ENCODE measurements at places on chromosomes 2 and 18.
A peak's percentile ranks its signal among the peaks of the same experiment; 100 is the strongest.

- DNase-seq: no peak
Measured at GRCh38 chr2:71700658-71701397, 247.5 kb downstream of the DYSF start.

- DNase-seq: no peak
Measured at GRCh38 chr18:77106331-77106730, 26.3 kb downstream of the MBP start.

GRCh38 chr18:10482985-10483949 lies 28.8 kb downstream of the APCDD1 start:
- DNase-seq: peak; percentile 37

- no peak for DNase-seq
Measured at GRCh38 chr2:149068996-149069888, 30.7 kb downstream of the LYPD6B start.

DNA sequence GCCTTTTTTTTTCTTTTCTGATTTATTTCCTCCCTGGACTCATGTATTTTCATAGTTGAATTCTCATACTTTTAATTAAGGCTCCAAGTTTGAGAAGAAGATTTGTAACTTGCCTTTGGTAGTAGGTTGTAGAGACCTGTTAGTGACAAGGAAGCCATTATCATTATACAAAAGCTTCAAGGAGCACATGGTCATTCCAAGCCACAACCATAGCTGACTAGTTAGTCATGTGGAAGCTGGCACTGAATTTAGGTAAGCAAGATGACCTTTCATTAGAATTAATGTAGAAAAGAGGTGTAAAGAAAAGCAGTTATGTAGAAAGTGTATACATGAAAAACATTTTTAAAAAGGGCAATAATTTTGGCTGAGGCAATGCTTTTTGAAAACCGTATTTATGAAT lies 89.7 kb downstream of the LRP1B start:
- no peak for DNase-seq

GRCh38 chr18:980586-980985 lies 75.9 kb downstream of the ADCYAP1 start:
- no peak for DNase-seq

GRCh38 chr2:207727261-207727660 lies 15.8 kb downstream of the CCNYL1 start:
- DNase-seq: no peak

DNA sequence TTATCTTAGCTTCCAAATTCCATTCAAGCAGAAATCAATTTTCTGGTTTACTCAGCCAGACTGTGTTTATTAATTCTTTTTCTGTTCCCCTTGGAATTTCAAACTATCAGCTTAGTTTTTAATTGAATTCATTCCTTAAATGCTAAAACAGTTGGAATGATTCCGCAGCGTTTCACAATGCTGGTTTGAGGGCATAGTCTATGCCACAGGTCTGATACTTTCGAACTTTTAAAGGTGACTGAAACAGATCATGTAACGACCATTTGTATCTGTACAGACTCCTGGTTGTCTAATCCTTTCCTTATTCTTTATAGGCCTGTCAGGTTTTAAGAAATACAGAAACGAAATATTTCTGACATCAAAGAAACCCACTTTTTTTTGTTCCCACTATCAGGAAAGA lies 45.4 kb downstream of the STPG4 start:
- no peak for DNase-seq

- DNase-seq: no peak
Measured at GRCh38 chr2:9720352-9721093, 89.7 kb upstream of the YWHAQ start.

DNA sequence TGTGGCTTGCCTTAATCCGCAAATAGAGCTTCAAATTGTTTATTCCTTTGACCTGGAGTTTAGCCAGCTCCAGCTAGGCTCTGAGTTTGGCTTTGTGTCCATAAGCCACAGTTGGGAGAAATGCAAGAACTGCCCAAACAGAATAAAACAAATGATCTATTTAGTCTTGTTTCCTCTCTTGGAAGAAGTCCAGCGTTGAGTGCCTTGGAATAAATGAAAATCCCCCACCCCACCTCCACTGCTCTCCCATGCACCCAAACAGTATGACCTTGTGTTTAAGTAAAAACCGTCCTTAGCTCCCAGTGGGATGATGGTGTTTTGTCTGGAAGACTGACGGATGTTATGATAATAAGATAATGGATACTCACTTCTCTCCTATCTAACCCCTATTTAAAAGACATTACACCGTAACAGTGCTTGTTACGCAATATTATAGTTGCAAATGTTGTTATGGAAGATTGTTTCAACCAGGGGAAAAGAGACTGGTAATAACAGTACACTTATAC lies 3.2 kb upstream of the SERPINE2 start:
- no peak for DNase-seq

- no peak for DNase-seq
Measured at GRCh38 chr2:120887320-120887697, 151.6 kb downstream of the GLI2 start.

- no peak for DNase-seq
Measured at GRCh38 chr2:228590681-228591080, 409.2 kb upstream of the SPHKAP start.

DNA sequence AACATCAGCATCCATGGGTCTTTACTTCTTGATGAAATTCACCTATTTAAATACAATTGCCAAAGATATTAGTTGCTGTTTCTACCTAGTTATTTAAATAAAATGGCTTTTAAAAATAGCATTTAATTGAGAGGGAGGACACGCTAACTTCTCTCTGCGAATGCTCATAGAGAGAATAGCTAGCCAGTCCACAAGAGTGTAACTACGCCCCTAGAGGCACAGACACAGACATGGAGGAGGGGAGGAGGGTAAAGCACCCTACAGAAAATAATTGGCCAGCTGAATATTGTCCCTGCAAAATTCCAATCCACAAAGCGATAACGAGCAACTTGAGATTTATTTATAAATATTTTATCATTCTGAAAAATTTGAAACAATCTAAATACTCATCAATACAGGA lies 97.0 kb upstream of the PAPOLG start:
- no peak for DNase-seq

DNA sequence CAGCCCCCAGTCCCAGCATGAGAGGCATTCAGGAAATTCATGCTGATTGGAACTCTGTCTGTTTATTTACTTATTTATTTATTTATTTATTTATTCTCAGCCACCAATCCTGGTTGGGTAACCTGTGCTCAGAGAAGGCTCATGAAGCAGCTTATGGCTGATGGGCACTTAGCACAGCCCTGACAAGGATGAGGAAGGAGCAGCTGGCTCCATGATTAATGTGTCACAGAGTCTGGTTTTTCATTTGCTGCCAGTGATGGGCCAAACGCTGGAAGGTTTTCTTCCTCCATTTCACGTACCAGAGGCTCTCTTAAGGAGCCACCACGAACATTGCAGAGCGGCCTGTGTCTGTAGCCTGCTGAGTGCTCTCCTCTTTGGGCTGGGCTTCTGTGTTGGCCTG lies 28.3 kb upstream of the KCNS3 start:
- no peak for DNase-seq

GRCh38 chr18:75161256-75162028 lies 47.5 kb downstream of the PTGR3 start:
- DNase-seq: no peak

DNA sequence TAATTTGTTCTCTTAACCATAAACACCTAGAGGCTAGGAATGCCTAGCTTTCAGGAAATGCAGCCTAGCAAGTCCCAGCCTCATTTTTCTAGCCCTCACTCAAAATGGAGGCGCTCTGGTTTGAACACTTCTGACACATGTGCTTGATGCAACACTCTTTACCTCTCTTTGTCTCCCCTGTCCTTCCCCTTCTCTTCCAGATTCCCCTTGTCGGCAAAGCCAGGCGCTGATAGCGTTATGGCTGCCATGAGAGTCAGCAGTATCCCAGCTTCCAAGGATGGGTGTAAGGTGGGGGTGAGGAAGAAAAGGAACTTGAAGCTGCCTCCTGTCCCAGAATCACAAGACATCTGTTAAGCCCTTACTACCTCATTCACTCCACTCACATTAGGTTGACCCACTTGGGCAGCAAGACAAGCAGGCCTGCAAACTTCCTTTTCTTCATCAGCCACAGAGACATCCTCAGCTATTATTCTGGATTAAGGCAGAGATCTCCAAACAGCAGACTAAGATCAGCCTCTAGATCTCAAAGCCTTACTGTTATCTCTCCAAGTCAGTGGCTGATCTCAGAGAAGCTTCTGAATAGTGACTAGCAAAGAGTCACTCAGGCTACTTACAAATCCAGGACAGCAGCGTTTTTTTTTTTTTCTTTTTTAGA lies 1.9 kb upstream of the ST3GAL5 start:
- no peak for DNase-seq

- peak; percentile 63 for DNase-seq
Measured at GRCh38 chr2:241036397-241036963, 38.1 kb downstream of the SNED1 start.

DNA sequence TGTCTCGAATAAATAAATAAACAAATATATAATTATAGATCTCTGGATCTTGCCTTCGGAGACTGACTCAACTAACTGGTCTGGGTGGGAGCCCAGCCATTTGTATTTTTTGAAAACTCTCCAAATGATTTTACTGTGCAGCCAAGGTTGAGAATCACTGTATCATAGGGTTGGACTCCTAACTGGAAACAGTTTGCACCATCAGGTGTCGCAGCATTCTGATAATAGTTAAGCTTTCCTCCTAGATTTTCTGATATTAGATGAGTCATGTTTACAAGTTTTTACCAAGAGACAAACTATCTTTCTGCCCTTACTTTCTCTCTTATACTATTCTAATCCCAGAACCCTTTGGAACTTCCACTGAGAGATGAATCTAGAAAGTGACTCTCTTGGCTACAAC lies 16.8 kb downstream of the IL37 start:
- DNase-seq: no peak

DNA sequence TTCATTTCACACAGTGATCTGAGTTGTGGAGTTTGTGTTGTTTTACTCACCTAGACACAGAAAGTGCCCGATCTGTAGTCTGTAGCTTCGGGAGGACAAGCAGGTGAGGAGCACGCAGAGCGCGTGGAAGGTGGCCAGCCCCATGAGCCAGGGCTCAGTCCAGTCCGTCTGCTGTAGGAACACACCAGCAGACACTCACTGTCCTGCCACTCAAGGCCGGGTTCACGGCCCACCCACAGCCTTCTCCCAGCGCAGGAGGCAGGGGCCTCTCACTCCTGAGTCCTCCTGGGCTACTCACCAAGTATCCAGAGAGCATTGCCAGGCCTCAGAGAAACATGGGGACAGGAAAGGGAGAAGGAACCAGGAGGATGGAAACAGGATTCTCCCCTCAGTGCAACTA lies 1.7 kb downstream of the TMEM18 start:
- DNase-seq: no peak

- no peak for DNase-seq
Measured at GRCh38 chr2:225458431-225459117, 59.1 kb downstream of the NYAP2 start.

DNA sequence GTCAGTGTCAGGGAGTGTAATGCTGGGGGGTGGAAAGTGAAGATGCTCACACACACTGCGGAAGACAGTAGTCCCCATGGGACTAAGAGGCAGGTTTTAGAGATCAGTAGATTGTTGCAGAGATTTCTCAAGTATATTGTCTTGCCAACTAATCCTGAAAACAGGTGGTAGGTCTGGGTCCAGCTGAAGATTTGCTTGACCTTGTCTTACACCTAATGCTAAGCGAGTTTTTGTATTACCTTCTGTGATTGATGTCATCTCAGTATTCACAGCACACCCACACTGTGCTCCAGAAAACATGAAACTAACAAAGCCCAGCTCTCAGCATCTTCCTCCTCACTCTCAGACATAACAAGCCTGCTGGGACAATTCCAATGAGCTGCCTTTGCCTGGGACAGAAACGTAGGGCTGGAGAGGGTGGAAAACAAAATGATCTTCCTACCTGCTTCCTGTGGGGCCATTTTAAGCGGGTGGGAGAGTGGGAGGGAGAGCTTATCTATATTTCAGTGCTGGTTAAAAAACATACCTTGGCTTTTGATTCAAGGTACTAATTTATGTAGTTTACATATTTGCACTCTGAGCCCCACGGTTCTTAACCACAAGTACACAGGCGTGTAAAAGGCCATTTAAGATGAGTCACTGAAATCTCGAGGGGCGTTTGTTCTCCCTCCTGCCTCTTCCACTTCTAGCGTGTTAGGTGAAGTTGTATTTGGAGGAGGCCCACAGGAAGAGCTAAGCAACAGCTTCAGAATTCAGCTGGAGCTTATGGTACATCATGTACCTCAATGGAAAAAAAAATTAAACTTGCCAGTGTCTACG lies 23.1 kb upstream of the RBMS1 start:
- DNase-seq: no peak

- no peak for DNase-seq
Measured at GRCh38 chr18:49630246-49630699, 68.4 kb downstream of the LIPG start.

- DNase-seq: no peak
Measured at GRCh38 chr2:200042944-200043343, 87.6 kb downstream of the MAIP1 start.

DNA sequence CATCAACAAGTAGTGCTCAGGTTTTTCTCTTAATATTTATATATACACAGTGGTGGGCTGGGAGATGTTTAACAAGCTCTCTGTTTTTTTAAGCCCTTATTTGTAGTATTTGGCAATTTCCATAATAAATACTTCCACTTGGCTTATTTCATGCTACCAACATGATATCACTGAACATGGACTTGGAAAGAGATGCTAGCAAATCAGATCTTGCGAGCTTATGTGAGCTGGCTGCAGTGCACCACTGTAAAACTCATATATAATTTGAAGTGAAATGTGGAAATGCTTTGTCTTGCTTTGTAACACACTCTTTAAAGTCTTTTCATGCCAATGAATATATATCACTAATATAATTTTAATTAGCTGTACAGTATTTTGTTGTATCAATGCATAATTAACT lies 155.7 kb downstream of the ALK start:
- DNase-seq: no peak

- no peak for DNase-seq
Measured at GRCh38 chr2:228072669-228073068, 108.8 kb downstream of the SPHKAP start.

DNA sequence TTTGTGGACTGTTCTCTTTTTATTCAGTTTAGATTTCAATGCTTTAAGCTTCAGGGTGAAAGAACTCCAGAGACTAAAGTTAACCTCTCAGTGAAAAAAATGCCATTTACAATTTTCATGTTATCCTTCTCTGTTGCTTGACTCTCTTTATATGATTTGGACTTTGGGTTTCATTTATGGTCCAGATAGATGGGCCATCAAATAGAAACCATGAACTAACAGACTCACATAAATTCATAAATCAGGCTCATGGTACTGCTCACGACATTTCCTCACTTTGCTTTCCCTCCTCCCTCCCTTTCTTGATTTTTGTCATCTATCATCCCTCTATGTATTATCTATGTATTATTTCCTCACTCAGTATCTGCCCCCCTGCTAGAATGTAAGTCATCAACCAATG lies 10.0 kb downstream of the FAM110C start:
- DNase-seq: no peak

GRCh38 chr18:24173997-24174396 lies 35.1 kb downstream of the CABYR start:
- no peak for DNase-seq

- DNase-seq: no peak
Measured at GRCh38 chr2:238143239-238143951, 4.9 kb downstream of the KLHL30 start.

Data from activated B cell treated with CpG ODN at 0.5 μM for 24 hours (primary cell).